Dorsolateral prefrontal cortex (tissue), 122 donors: ENCODE measurements at places on chromosomes 16 and 17.

GRCh38 chr17:65051922-65052321 lies 4.6 kb downstream of the GNA13 start:
- DNase-seq: no peak

- DNase-seq: no peak
Measured at GRCh38 chr17:83174362-83175118, 95.1 kb downstream of the METRNL start.

- no peak for DNase-seq
Measured at GRCh38 chr17:67821871-67822367, 3.4 kb upstream of the BPTF start.

- no peak for DNase-seq
Measured at GRCh38 chr16:88208112-88208511, 174.6 kb upstream of the ZNF469 start.

GRCh38 chr17:79836510-79836971 lies 2.7 kb downstream of the CBX4 start:
- no peak for DNase-seq

DNA sequence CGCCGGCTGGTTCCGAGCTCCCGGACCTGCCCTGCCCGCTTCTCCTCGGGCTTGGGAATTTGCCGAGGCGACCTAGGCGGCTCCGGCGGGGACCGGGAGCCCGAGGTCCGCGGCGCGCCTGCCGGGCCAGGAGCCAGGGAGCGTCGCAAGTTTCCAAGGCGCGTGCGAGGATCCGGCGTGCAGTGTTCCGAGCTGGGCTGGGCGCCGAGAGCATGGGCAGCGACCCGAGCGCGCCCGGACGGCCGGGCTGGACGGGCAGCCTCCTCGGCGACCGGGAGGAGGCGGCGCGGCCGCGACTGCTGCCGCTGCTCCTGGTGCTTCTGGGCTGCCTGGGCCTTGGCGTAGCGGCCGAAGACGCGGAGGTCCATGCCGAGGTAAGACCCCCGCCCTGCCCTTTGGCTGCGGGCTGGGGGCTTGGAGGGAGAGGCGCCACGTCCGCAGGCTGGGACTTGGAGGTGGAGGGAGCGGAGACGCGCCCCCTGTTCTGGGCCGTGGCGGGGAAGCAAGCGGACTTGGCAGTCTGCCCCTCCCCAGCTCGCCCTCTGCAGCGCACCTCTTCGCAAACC lies 668 bp downstream of the MMP15 start:
- DNase-seq: no peak

DNA sequence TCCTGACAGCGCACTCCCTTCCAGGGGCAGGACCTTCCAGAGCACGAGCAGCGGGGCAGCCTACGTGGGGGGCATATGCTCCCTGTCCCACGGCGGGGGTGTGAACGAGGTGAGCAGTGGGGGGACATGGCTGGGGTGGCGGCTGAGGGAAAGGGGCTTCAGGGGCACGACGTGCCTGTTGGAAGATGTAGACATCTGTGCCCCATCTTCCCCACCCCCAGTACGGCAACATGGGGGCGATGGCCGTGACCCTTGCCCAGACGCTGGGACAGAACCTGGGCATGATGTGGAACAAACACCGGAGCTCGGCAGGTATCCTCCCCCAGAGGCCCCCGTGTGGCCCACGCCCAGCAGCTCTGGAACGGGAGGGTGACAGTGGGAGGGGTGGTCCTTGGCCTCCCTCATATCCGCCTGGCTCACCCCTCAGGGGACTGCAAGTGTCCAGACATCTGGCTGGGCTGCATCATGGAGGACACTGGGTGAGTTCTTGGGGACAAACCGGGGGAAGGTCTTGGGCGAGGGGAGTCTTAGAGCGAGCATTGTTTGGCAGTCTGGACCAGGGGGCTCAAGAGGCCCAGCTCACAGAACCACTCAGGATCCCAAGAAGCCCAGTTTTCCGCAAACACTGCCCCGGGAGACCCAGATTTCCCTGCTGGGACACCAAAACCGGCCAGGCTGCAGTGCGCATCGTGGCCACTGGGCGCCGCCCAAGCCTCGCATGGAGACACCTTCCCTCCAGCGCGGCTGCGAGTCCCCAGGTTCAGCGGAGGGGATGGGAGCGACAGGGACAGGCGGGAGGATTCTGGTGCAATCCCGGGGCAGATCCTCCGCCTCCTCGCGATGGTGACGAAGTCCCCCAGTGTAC lies 15.7 kb downstream of the ADAM11 start:
- peak; percentile 91 for DNase-seq

GRCh38 chr16:62462971-62463370 lies 426.7 kb upstream of the CDH8 start:
- DNase-seq: no peak

- no peak for DNase-seq
Measured at GRCh38 chr17:2694381-2695242, 17.0 kb downstream of the CLUH start.

DNA sequence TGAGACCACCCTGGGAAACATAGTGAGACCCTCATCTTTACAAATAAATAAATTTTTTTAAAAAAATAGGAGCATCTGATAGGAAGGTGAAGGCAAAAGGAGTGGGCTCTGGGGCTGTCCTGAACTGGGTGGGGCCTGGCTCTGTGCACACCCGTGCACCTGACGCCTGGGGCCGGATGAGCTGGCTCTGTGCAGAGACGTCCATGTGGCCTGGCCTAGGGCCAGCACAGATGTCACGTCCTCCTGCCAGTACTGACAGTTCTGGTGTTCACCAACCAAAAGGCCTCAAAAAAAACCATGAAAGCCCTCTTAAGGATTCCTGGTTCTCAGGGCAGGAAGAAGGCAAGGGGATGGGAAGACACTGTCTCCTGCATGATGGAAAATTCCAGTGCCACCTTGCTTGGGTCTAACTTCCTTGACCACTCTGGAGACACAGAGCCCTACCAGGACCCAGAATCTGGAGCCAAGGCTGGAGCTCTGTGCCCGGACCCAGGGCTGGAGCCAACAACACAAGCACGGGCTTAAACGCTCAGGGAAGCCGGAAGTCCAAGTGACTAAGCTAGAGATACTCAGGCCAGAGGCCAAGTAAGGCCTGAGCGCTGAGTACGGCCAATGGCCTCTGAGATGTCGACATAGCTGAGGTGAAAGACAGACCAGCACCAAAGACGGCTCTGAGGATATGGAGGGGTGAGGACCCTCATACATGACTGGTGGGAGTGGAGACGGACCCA lies 32.9 kb downstream of the COPRS start:
- no peak for DNase-seq

DNA sequence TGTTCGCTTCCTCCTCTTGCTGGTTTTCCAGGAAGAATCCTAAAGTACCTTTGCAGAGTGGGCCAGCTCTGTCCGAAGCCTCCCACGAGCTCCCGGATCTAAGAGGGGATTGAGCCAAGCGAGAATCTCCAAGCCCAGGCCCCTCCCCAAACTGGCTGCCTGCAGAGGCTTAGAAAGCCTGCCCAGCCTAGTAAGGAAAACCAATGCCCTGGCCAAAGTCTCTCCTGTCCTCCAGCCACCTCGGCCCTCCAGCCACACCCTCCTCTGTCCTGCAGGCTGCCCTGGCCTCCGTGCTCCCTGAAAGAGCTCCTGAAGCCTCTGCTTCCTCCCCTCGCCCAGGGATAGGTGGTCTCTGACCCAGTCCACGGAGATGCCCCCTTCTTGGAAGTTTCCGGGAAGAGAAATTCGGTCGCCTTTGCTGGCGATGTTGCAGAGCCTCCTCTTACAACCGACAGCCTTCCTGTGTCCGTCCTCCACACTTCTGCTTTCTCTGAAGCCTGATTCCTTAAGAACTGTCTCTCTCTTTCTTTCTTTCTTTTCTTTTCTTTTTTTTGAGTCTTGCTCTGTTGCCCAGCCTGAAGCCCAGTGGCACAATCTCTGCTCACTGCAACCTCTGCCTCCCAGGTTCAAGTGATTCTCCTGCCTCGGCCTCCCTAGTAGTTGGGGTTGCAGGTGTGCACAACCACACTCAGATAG lies 54.9 kb upstream of the TOB1 start:
- no peak for DNase-seq

GRCh38 chr16:1200014-1200627 lies 24.9 kb downstream of the TPSG1 start:
- DNase-seq: no peak

- no peak for DNase-seq
Measured at GRCh38 chr16:87317750-87318644, 805 bp upstream of the C16orf95 start.

- DNase-seq: no peak
Measured at GRCh38 chr17:83067718-83068261, 11.6 kb upstream of the METRNL start.

DNA sequence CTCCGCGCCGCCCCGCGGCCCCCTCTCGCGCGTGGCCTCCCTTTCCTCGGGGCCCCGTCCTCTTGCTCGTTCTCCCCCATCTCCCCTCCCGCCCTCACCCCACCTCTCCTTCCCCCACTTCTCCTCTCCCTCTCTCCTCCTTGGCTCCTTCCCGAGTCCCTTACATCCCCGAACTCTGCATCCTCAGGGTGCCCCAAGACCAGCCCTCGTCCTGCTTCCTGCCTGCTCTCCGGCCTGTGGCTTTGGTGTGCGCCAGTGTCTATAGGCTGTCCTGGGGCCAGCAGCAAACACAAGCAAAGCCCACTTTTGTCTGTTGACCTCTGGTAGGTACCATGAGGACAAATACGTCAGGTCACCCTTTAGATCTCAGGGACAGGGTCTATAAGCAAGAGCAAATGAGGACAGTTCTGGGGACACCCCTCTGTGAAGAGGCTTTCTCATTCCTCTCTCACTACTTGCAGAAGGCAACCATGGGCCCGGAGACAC lies 284 bp upstream of the COPZ2 start:
- no peak for DNase-seq

GRCh38 chr17:57750109-57750871 lies 5.2 kb upstream of the CCDC182 start:
- no peak for DNase-seq
